ENCODE measurements at places on chromosomes 7 and 10.
A peak's percentile ranks its signal among the peaks of the same experiment; 100 is the strongest.

- no peak for DNase-seq
Measured at GRCh38 chr7:23129036-23129435, 23.5 kb downstream of the KLHL7 start.

- no peak for DNase-seq
Measured at GRCh38 chr7:158375034-158375433, 212.6 kb downstream of the PTPRN2 start.

- no peak for DNase-seq
Measured at GRCh38 chr7:66948480-66949109, 27.6 kb downstream of the TMEM248 start.

DNA sequence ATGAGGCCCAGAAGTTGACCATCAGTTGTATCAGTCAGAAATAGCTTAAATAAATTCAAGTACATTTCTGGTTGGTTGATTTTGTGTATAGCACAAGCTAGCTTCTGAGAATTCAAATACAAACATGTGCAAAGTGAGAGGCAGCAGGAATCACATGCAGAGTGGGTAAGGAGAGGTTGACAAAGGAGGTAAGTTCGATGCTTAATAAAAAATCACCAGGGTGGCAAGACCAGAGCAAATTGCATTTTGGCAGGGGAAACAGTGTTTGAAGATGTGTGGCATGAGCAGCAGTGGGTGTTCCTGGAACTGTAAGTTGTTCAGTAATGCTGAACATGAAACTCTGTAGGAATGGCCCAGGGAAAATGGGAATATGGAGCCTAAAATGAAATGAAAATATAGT lies 52.6 kb downstream of the GNAI1 start:
- no peak for DNase-seq

DNA sequence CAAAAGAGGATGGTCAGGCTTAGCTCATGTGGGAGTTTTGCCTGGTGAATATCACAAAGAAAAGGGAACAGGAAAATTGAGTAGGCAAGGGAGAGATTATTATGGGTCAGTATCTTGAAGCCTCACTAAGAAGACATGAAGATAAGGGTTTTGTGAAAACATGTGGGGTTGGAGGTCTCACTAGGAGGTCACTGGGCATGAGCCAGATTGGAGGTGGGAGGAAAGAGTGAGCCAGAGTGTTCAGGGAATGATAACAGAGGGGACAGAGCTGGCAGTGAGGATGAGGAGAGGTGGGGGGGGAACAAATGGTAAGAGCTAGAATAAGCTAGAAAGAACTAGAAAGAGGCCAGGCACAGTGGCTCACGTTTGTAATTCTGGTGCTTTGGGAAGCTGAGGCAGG lies 374.3 kb downstream of the GRID1 start:
- no peak for DNase-seq

GRCh38 chr10:80767963-80768362 lies 230.3 kb downstream of the SH2D4B start:
- DNase-seq = no peak

- no peak for DNase-seq
Measured at GRCh38 chr7:101681170-101682007, 52.3 kb upstream of the MYL10 start.

DNA sequence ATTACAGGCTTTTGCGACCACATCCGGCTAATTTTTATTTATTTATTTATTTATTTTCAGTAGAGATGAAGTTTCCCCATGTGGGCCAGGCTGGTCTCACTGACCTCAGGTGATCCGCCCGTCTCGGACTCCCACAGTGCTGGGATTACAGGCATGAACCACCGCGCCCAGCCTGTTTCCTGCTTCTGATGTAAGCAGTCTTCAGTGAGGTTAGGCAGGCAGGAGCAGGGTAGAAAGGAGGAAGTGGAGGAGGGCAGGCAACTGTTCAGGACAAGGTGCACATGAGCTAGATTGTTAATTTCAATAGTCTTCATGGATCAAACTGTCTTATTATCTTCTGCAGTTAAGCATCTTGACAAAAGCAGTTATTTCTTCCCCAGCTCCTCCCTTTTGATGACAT lies 605.0 kb downstream of the CCSER2 start:
- no peak for DNase-seq

DNA sequence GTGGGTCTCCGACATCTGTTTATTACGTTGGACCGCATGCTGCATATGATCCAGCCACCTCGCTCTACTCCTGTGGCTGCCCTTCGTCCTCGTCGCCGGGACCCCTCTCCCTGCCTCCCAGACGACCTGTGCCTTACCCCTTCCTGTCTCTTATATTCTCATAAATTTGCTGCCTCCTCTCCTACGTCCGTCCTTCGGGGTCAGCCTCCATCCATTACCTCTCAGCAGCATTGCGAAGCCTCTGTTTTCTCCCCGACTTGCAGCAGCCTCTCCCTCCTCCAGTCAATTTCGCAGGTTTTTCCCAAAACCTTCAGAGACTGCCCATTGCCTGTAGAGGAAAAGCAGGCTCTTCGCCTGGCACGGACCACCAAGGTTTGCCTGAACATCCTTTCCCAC lies 39.4 kb upstream of the LEP start:
- no peak for DNase-seq

- no peak for DNase-seq
Measured at GRCh38 chr10:93851169-93851568, 42.6 kb upstream of the SLC35G1 start.

DNA sequence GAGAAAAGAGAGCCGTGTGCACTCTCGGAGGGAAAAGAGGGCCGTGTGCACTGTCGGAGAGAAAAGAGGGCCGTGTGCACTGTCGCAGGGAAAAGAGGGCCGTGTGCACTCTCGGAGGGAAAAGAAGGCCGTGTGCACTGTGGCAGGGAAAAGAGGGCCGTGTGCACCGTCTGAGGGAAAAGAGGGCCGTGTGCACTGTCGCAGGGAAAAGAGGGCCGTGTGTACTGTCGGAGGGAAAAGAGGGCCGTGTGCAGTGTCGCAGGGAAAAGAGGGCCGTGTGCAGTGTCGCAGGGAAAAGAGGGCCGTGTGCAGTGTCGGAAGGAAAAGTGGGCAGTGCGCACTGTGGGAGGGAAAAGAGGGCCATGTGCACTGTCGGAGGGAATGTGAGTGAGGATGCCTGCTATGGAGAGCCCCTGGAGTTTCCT lies 188.7 kb downstream of the DNAJB6 start:
- DNase-seq = no peak

- DNase-seq = no peak
Measured at GRCh38 chr7:88322151-88322550, 15.5 kb upstream of the STEAP4 start.

DNA sequence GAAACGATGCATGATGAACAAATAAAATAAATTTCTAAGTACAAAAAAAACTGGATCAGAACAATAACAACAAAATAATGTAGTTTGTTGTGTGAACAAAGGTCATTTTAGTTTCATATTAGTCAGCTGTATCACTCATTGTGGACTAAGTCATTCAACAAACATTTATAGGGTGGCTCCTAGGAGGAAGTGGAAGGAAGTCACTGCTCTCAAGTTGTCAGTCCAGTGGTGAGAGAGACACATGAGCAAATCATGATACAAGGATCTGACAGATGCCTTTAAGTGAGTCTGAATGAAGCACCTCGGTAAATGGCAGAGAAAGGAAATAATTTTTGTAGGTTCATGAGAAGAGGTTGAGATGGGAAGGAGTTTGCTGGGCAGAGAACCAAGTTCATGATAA lies 56.8 kb downstream of the EPDR1 start:
- DNase-seq = no peak

DNA sequence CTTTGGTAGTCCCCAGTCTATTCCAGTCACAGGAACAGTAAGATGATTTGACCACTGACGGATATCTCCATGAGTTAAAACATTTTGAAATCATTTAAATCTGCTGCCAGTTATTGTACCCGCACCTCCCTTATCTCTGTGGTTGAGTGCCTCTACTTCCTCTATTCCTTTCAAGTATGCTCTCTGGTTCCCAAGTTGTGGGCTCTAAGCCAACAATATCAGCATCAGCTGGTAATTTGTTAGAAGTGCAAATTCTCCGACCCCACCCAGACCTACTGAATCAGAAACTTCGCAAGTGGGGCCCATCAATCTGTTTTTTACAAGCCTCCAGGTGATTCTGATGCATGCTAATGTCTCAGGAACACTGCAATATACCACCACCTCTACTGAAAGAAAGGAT lies 235.5 kb downstream of the CCSER2 start:
- DNase-seq = no peak

DNA sequence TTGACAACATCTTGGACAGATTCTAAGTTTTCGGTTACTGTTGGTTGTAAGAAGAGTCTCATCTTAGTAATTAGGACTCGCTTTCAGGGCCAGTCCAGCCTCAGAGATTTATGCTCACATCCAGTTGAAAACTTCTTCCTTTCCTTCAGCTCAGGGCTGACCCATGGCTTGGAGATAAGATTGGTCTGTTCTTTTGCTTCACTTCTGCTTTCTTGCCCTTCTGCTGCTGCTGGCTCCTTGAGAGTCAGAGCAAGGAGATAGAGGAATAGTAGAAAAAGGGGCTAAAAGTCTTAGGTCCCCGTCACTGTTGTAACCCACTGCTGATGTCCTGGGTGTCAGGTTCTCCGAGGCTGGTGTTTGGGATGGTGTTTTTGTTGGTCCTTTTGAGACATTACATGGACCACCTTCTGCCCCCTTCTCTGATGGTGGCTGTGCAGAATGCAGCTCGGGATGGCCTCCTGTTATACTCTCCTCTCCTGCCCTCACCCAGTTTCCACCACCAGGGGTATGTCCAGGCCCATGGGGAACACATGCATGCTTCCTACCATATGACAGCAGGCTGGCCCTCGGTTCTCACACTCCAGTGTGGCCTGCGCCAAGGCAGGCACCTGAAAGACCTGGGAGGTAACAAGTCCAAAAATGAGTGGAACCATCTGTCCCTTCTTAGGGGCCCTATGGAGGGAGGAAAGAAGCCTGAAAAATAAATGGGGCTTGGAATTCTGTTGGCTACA lies 67.8 kb upstream of the PCBD1 start:
- DNase-seq = no peak

DNA sequence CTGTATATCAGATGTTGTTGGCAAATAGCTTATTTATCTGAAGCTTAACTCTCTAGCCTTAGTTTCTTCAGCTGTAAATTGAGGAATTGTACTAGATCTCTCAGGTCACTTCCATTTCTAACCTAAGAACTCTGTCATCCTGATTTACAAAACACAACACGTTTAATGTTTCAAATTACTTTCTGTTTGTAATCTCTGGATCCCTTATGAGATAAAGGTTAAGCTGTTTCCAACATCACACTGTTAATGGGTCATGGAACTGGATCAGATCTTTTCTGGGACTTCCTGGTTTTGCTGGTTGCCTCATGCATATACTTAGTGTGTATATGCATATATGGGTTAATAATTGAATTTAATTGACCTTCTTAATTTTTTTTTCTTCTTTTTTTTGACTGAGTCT lies 9.9 kb downstream of the SAMD8 start:
- no peak for DNase-seq

GRCh38 chr7:139479620-139480019 lies 3.9 kb downstream of the KLRG2 start:
- no peak for DNase-seq

DNA sequence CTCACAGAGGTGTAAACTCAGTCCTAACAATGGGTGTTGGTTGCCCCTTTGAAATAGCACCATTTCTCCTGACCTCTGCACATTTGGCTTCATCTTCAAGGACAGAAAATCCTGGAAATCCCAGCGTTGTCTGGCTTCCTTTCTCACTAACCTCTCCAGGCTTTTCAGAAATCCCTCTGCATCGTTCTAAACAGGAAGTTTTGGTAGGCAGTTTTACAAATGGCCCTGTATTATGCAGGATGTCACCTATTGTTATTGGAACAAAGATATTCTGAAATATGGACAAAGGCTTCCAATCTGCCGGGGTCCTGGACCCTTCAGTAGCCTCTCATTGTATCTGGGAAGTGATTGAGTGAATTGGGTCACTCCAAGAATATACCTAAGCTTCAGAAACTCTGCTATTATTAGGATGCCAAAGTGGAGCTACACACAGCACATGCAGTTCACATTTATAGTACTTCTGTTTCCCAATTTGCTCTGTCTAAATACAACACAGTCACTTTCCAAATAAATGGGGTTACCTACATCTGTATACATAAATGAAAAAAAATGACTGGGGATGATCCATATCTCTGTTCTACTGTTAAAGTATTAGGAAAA lies 134.8 kb upstream of the KLF6 start:
- DNase-seq = no peak

DNA sequence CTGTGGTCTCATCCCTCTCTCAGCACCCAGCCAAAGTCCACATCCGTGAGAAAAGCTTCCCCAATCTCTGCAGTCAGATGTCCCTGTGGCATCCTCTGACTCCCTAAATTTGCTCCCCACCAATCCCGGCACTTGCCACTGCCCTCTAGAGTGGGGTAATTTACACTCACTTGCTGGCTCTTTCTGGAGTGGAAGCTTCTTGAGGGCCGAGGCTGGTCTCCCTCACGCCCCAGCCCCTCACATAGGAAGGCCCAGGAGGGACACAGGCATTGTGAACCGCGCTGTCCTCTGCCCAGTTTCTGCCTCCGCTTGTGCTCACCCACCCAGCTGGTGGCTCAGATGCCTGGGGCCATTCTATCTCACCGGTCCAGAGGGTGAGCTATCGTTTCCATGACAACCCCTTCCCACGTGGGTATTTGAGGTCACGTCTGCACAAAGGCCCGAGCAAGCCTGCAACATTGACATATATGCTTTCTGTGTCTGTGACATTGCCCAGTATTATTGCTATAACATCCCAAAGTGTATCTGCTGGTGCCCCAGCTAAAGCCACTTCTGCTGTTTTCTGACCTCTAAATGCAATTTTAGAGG lies 97.3 kb upstream of the CTBP2 start:
- DNase-seq = no peak

- DNase-seq = no peak
Measured at GRCh38 chr7:85750454-85750949, 563.6 kb upstream of the SEMA3D start.

DNA sequence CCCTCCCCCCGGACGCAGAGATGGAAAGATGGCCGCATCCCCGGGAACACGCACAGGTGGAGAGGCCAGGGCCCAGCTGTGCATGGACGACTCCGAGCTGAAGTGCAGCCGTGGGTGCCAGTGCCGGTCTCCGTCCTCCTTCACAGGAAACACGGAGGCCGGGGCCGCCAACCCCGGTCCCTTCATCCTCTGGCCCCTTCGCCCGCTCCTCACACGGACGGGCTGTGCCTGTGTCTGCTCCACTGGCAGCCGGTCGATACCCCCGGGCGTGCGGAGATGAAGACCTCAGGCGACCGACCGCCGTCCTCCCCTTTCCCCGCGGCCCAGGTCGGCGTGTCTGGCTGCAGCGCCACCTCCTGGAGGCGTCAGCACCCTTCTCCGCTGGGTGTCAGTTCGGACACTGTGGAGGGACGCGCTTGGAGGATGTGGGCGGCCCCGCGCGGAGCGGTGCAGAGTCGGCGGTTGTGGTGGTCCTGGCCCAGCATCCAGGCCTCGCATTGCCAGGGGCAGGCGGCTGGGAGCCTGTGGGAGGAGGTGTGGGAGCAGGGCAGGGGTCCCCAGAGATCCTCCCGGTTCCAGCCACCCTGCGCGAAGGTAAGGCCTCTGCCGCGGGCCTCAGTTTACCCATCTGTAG lies 9.9 kb downstream of the ZNF511 start:
- DNase-seq = peak; percentile 65

GRCh38 chr7:157151626-157152339 lies 13.1 kb downstream of the UBE3C start:
- DNase-seq = no peak
